T-helper 2 cell treated with Interferon-gamma antibody and Interleukin-4, amounts not matched to agents 5 μg/mL and 100 μg/mL, for 36 hours (primary cell): ENCODE measurements at places on chromosomes 3 and 15.

DNA sequence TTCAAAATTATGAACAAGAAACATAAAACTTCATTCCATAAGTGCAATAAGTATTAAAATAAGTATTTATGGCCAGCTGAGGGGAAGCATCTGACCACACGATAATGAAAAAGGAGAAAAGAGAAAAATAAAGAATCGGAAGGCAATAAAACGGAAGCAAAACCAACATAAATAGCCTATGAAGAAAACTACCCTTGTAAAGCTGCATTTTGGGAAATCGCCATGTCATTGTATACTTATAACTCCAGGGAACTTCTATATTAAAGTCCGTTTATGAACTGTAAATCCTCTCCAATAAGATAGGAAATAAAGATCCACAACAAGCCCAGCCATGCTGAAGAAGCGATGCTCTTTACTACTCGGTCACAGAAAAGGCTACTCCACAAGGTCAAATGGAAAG is 47.7 kb downstream of the MORC1 start:
- DNase-seq: no peak

DNA sequence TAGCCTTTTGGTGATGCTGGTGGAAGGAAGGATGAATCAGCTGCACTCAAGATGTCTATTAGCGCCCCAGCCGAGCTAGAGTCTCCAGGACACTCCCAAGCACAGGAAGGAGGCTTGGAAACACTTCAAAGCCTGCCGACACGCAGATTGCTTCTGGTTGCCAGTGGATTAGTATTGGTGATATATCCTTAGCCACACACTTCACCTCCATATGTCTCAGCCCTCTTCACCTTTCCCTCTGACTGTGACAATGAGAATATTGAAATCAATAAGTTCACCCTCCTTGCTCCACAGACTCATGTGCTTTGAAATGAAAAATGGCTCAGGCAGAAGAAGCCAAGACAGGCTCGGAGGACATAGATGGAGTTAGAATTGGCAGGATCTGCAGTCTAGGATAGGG is 102.9 kb upstream of the LRRN1 start:
- no peak for DNase-seq

- DNase-seq: no peak
Measured at GRCh38 chr15:72166716-72167417, 30.7 kb downstream of the GRAMD2A start.

DNA sequence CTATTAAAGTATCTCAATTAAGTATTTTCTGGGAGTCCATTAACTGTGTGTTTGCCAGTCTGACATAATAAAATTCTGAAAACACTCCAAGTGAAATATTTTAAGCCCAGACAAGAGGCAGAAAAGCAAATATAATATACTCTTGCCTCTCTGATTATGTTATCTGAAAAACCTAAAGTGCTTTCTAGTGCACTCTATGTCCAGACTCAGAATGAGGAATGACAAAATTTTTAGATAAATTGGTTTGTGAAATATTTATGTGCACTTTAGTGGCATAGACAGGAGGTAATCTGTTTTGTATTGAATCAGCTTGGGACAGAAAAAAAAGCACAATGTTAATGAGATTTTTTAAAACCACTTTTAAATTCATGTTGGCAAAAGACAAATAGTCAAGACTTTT is 508.2 kb upstream of the SUCLG2 start:
- DNase-seq: no peak

GRCh38 chr3:137110392-137110996 is 152.7 kb downstream of the IL20RB start:
- no peak for DNase-seq

DNA sequence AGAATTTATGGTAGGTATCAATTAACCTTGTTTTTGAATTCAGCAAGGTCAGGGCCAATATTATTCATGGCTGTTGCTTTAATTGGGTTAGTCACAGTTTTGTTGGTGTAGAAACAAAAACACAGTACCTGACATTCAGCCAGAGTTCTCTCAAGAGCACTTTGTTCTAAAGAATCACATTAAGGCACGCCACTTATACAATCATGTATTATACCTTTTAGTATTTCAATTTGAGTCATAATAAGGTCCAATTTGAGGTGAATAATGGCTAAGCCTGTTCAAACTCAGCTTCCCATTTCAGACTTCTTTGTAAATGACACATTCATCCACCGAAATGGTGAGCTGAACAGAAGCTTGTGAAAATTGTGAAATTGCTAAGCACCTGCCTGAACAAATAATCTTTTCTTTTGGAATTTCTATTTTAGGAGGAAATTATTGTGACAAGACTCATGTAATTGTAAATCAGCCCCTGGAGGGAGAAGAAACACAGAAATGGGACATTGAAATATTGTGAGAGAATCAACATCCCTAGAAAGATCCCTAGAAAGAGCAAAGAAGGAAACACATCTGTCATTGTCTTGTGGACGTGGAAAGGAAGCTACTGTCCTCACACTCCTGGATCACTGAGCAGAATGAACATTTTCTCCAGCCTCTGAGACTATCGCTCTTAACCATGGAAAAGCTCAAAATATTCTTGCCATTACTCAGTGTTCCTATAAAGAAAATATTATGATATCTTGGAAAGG is 29.3 kb downstream of the RIOX2 start:
- DNase-seq: no peak

DNA sequence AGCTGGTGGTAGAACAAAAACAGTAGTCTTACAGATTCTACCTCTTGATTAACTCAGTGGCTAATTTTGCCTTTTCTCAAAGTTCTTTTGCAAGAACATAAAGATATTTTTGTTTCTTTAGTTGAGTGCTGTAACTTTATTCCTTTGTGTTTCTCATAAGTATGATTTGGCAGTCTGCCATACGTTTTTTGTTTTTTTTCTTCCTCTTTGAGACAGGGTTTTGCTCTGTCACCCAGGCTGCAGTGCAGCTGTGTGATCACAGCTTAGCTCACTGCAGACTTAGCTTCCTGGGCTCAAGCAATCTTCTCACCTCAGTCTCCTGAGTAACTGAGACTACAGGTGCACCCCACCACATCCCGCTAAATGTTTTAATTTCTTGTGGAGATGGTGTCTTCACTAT is 22.4 kb downstream of the B3GNT5 start:
- no peak for DNase-seq
